ENCODE measurements at places on chromosomes 7 and 10. TPM values are rescaled to one million over a fixed set of nuclear protein-coding genes. Genes with fewer than 3 reads are reported as not detected.

DNA sequence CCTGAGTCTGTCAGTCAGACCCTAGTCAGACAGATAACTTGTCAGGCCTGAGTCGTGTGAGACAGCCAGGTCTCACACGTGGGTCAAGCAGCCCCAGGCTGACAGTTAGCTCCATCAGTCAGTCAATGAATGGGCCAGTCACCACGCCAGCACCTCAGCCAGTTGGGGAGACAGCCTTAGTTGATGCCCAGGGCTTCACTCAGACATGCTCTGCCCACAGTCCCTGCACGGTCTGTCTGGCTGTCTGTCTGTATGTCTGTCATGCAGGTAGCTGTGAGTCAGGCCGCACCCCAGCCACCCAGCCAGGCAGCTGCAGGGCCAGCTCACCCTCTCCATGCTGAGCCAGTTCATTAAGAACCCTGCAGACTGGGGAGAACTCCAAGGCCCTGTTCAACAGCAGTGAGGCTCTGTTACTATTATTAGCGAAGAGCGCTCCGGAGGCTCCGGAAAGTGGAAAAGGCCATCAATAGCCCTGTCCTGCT, 141.1 kb upstream of the PCBD1 start:
- no peak overlapping the region for H3K4me3 ChIP-seq
- no peak overlapping the region for H3K27ac ChIP-seq
- H3K4me1 ChIP-seq = no peaks in the 10 kb centered on the region
- no peaks in the 10 kb centered on the region for H3K36me3 ChIP-seq

Gene INHBA
- not detected for total RNA-seq

Gene CYP17A1
- total RNA-seq = not detected

DNA sequence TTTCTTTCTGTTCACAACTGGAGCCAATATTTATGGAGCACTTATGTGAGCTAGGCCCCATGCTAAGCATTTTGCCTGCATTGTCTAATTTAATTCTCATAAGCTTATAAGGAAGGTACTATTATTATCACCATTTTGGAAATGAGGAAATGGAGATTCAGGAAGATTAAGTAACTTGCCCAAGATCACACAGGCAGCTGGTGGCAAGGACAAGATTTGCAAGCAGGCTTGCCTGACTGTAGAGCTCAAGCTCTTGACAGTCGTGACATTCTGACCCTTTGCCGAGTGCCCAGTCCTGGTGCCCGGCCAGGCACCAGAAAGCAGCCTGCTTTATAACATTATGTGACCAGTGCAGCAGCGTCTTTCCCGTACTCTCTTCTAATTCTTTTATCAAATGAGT, 38.2 kb downstream of the WNT2 start:
- no peaks in the 10 kb centered on the region for H3K36me3 ChIP-seq
- no peaks in the 10 kb centered on the region for H3K4me1 ChIP-seq
- H3K4me3 ChIP-seq = no peak overlapping the region
- no peaks in the 10 kb centered on the region for H3K27me3 ChIP-seq

- H3K27me3 ChIP-seq = no peaks in the 10 kb centered on the region
- no peak overlapping the region for H3K4me3 ChIP-seq
- no peak for DNase-seq
Observed at GRCh38 chr7:27424749-27425148, 182.1 kb downstream of the EVX1 start.

GRCh38 chr7:136956671-136957070, 88.2 kb downstream of the CHRM2 start:
- no peak overlapping the region for H3K27ac ChIP-seq
- no peak for DNase-seq
- H3K27me3 ChIP-seq = no peaks in the 10 kb centered on the region
- H3K4me1 ChIP-seq = no peaks in the 10 kb centered on the region
- H3K4me3 ChIP-seq = no peak overlapping the region

- peak; percentile 99 for DNase-seq
- no peaks in the 10 kb centered on the region for H3K27me3 ChIP-seq
- H3K36me3 ChIP-seq = peaks cover 38% of the 10 kb centered on the region
- H3K4me3 ChIP-seq = peak within 1 kb of the TSS; percentile 90
- peak within 1 kb of the TSS; percentile 72 for H3K27ac ChIP-seq
Observed at GRCh38 chr10:58384999-58385783, at the start of gene TFAM. Gene TFAM, plus strand, starts transcription at chr10:58385410. Its CDS starts 138 bp downstream, at chr10:58385548.

Gene SSC4D
- total RNA-seq = 42.6 TPM

Measured in endodermal cell (in vitro differentiated cells).